ENCODE measurements at places on chromosomes 5 and 9.

GRCh38 chr5:150505041-150505511, 2.9 kb upstream of the NDST1 start:
- DNase-seq = no peak

GRCh38 chr9:98810102-98810842, 2.8 kb downstream of the GALNT12 start:
- DNase-seq = no peak

- DNase-seq = no peak
These were observed 288.2 kb upstream of the MAP3K1 start for GRCh38 chr5:56527174-56527573.

DNA sequence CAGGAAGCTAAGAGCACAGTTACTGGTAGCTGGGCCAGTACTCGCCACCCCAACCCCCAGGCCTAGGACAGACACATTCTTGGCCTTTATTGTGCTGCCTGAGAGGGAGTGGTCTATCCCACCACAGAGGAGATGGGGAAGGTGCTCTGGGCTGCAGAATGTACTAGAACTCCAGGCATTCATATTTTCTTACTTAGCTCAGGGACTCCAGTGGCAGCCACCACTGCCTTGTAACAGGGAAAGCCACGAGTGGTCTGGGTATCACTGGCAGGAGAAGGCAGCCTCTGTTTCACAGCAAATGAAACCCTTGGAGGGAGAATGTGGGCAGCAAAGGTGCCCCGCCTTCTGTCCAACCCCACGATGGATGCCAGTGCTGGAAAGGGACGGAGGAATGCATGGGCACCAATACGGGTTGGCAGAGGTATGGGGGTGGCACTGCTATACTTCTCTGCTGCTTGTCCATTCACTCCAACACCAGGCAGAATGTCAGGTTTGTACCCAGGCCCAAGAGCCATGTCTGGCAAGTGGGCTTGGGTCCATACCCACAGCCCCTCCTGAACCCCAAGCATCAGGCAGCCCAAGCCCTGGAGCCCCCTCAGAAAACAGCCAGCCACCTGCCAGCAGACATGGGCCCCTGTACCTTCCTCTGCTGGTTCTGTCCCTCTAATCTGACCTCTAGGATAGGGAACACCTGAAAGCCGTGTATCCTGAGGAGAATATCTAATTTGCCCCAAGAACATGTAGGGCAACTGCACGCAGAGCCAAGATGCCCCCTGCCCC, 4.6 kb downstream of the SEPTIN8 start:
- no peak for DNase-seq

GRCh38 chr9:134205672-134206310, 41.4 kb upstream of the RNU6ATAC start:
- no peak for DNase-seq

DNA sequence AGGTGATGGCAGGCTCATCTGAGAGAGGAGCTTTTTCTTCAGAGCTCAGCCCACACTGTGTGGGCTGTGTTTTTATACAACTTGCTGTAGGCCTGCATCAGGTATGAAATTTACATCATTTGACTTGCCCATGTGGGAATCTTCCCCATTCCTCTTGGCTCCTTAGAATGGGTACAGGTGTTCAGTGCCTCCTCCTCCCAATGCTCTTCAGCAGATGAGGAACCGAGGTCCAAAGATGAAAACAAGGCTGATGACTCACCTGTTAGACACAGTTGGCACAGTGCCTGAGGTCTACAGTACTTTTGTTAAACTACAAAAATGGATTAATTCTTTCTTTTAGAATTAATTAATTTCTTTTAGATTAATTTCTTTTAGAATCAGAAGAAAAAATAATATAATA, 20.8 kb downstream of the PAPPA start:
- DNase-seq = no peak

- DNase-seq = no peak
These were observed 73.0 kb downstream of the GADD45G start for GRCh38 chr9:89677702-89678395.

DNA sequence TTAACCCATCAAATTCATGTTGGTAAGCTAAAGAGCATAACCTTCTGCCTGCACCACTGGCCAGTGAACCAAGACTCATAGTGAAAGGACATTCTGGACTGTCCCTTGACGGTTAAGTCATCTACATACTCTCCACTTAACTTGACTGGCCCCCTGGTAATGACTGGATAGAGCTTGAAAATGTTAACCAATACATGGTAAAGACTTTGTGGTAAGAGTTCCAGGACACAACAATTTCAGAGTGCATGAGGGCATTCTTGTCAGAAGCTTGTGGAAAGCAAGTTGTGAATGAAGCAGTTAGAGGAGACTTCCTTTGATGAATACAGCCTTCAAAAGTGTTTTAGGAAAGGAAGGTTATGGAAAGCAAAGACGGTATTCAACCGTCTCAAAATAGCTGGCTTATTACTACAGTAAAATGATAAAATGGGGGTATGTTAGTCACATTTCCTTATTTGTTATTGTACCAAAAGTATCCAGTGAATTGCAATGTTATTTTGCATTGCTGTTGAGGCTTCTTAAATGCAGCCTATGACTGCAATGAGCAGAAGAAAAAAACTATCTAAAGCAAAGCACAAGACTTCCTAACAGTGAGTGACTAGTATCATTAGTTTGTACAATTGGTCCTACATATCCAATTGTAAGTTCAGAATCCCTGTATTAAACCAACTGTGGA, 47.2 kb upstream of the DAB2 start:
- no peak for DNase-seq

Measured in smooth muscle cell of the brain vasculature (primary cell).